ENCODE measurements at places on chromosomes 16 and 17.

DNA sequence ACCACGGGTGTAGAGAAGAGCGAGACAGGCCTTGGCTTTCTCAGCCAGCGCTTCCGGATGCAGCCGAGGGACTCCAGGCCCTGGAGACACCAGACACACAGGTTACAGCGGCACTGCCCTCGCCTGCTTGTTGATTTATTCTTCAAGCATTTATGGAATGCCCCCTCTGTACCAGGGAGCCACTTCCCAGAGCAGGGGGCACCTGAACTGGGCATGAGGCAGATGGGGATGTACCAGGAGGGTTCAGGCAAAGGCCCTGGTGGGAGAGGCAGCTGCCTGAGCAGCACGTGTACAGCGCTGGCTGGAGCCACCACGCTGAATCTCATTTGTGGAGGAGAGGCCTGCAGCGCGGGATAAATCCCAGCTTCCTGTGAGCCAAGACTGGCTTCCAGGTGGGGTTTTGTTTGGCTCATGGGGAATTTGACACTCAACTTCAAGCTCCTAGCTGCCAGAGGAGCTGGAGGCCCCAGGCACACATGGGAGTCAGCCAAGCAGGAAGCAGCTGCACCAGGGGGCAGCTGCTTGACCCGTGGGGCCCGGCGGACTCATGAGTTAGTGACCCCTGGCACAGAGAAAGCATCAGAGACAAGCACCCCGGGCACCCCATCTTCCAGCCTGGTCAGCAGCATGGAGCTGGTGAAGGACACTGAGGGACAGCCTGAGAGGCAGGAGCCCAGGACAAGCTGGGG is 59.7 kb downstream of the IL21R start:
- no peak for DNase-seq

- no peak for DNase-seq
These were observed 18.4 kb downstream of the ADCY9 start for GRCh38 chr16:4097826-4098240.

- DNase-seq: no peak
These were observed 412.0 kb downstream of the HAPSTR1 start for GRCh38 chr16:9503251-9503984.

GRCh38 chr16:13110124-13110796 is 208.9 kb downstream of the SHISA9 start:
- DNase-seq: no peak

GRCh38 chr16:63315229-63315628 is 1279.0 kb upstream of the CDH8 start:
- no peak for DNase-seq

GRCh38 chr17:8133399-8133798 is 9.5 kb upstream of the HES7 start:
- DNase-seq: no peak

DNA sequence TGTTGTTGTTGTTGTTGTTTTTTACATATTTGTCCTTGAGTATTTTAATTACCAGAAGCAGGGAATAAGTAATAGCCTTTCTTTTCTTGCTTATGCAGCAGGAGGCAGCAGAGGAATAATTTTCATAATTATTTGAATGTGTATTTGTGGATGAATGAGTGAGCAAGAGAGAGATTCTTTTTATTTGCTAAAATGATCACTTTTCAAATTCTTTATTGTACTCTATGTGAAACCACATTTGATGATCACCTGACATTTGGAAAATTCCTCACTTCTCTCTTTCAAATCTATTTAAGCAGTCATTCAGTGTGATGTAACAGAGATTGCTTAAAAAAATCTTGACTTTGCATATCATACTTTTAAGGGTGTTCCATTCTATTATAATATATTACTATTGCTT is 223.6 kb downstream of the BCAS3 start:
- no peak for DNase-seq

- DNase-seq: no peak
These were observed 67.5 kb downstream of the SHISA6 start for GRCh38 chr17:11308531-11308930.

GRCh38 chr16:71637398-71637797 is 11.4 kb downstream of the MARVELD3 start:
- DNase-seq: no peak

GRCh38 chr17:83135692-83136091 is 56.3 kb downstream of the METRNL start:
- DNase-seq: no peak

DNA sequence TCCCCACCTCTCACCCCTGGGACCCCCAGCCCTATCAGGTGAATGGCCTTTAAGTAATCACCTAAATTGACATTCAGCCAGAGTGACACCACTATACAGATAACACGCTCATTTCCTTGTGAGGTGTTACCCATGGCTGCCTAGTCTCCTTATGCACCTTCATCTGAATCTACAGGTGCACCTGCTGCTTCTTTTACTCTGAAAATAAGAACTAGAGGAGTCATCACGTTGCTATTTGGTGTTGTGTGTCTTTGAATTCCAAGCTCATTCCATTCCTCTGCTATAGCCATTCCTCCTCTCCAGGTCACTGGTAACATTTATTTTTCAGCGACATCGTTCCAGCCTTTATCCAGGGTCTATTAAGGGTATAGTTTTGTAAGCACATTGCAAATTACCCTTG is 9.8 kb downstream of the LGALS9 start:
- DNase-seq: no peak

DNA sequence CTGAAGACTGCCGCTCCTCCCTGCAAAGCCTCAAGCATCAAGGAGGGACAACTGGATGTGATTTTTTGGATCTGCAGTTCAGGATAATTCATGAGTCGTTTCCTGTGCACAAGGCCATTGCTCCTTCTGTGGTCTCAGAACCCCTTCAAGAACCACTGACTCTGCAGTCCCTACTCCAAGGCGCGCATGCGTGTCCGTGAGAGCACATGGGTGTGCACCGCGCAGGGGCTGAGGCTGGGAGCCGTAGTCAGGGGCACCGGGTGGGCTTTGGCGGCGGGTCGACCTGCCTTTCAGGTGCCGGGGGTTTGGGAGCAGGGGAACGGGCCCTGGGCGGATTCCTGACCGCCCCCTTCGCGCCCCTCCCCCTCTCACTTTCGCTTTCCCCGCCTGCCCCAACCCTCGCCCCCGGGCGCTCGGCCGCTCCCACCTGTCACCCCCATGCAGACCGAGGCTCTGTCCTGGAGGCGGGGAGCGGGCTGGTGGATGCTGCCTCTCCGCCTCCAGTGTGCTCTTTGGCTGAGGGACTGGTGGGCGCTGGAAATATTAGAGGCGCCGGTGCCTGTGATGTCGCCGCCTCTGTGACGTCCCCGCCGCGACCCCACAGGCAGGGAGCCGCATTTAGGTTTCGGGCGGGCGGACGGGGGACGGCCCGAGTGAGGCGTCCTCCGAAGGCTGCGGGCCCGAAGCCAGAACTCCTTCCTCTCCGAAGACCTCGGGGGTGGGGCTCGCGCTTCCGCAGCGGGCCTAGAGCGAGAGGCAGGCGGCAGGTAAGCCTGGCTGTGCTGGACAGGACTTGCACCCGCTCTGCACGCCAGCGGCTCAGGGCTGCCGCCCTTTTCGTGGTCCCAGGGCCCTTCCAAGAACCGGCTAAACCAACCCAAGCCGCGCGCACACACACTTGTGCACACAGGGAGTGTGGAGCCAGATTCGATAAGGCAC is at the start of gene SPATA32:
Gene SPATA32 (minus strand): TSS at position 518 of the 939 bp plus-strand sequence. CDS start 78 bp downstream, at position 440.
- no peak for DNase-seq

GRCh38 chr17:7833795-7834541 is at the start of gene KDM6B:
Gene KDM6B, plus strand, starts transcription at chr17:7834217. Its CDS starts 11,338 bp downstream, at chr17:7845555.
- peak; percentile 76 for DNase-seq
